GDM1 (cell line): ENCODE measurements at places on chromosomes 1 and 21.
A peak's percentile ranks its signal among the peaks of the same experiment; 100 is the strongest.

DNA sequence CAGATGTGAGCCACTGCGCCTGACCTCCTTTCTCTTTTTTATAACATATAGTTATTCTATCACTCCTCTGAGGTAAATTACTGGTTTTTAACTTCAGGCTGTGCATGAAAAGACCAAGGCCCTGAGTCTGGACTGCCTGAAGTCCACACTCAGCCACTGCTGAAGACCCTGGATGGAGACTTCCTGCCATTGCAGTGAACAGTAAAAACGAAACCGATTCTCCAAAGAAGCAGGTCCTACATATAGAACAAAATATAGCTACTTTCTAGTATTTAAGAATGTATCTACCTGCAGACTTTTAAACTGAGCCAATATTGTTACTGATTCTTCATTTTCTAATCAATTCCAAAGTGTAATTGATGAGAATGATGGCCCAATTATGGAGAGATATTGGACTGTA, 232.8 kb downstream of the CHRM3 start:
- DNase-seq, result no peak

DNA sequence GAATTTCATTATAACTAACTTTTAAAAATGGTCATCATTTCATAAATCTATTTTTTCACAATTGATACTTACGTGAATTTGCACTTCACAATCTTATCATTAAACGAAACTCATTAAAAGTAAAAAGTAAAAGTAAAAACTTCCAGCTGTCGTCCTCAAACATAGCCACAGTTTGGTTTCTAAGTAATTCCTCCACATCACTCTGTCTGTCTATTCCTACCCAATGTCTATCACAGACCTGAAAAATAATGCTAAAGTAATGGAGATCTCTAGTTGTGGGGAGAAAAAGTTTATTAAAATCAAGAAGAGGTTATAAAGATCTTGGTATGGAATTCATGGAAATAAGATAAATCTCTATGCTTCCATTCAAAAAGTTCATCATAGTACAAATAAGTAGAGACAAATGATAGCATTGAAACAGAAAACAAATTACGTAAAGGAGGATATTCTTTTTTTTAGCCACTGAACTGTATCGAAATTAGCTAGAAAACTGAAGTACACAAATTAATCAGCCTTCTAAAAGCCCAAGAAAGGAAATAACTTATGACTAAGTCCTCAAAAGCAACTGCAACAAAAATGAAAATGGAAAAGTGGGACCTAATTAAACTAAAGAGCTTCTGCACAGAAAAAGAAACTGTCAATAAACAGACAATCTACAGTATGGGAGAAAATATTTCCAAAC, 148.6 kb downstream of the TIAM1 start:
- no peak for DNase-seq

- DNase-seq, result no peak
Observed at GRCh38 chr1:55640708-55641473, 425.7 kb upstream of the USP24 start.

- DNase-seq, result no peak
Observed at GRCh38 chr1:59990470-59990869, 63.9 kb upstream of the CYP2J2 start.

DNA sequence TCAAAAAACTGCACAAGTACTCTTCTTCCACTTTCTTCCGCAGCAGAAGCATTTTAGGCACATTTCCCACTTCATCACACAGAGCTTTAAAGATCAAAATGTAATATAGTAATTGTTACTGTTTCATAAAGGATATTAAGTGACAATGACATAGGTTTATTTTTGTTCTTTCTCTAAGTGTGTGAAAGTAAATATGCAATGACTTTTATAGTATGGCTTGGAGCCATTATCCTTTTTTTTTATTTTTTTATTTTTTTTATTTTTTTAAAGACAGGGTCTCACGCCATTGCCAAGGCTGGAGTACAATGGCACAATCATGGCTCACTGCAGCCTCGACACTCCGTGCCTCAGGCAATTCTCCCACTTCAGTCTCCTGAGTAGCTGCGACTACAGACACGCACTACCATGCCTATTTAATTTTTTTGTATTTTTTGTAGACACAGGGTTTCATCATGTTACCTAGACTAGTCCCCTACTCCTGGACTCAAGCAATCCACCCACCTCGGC, 7.0 kb downstream of the TRIM33 start:
- DNase-seq, result no peak

GRCh38 chr21:28938726-28939125, 54.0 kb downstream of the LTN1 start:
- no peak for DNase-seq

- peak; percentile 64 for DNase-seq
Observed at GRCh38 chr1:206631085-206631509, 4.2 kb upstream of the DYRK3 start.

- no peak for DNase-seq
Observed at GRCh38 chr21:42964546-42965210, 9.7 kb upstream of the PKNOX1 start.

GRCh38 chr1:155205969-155206593, 1.6 kb downstream of the THBS3 start:
- DNase-seq, result no peak

DNA sequence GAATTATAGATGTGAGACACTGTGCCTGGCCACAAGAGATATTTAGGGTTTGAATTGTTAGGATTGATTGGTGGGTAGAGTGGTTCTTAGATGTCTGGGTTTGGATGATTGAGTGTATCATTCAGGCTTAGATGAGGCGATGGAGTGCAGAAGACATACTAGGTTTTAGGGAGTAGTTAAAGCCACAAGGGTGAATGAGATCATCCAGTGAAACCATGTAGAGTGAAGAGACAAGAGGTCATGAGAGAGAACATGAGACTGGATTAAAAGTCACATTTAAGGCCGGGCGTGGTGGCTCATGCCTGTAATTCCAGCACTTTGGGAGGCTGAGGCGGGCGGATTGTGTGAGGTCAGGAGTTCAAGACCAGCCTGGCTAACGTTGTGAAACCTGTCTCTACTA, 37.2 kb downstream of the ZFYVE9 start:
- no peak for DNase-seq

- DNase-seq, result no peak
Observed at GRCh38 chr1:222042120-222042519, 300.2 kb upstream of the DUSP10 start.

- no peak for DNase-seq
Observed at GRCh38 chr1:65625528-65625927, 167.2 kb upstream of the PDE4B start.

- DNase-seq, result no peak
Observed at GRCh38 chr1:16628361-16629111, 15.2 kb upstream of the NBPF1 start.

DNA sequence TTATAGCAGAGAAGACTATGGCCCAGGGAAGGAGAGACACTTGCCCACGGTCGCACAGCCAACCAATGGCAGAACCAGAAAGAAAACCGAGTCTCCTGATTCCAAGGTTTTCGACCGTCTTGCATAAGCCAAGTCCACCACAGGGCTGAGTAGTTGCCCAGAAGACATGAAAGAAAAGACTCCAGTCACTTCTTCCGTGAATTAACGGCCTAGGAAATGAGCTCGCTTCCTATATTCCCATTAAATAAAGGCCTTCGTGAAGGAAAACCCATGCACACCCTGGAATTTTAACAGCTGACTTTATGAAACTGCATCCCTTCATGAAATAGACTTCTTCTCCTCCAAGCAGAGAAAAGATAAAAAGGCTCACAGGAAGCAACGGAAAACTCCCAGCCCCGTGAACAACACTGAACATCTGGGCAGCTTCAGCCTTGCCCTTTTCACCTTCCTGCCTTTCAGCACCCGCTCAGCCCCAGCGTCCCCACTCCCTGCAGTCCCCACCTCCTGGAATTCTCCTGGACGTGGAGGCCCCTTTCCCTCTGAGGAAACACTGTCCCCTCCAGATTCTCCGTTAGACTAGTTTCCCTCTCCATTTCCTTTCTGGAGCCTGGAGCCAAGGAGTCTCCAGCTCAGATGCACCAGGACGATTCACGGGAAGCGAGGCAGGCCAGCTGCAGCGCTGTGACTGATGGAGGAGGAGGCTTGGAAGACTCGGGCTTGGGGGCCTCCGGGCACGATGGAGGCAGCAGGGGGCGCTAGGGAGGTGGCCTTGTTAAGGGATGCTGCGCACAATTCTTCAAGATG, 2.7 kb upstream of the MYOC start:
- peak; percentile 28 for DNase-seq

- no peak for DNase-seq
Observed at GRCh38 chr1:197252973-197253372, 15.1 kb upstream of the CRB1 start.

DNA sequence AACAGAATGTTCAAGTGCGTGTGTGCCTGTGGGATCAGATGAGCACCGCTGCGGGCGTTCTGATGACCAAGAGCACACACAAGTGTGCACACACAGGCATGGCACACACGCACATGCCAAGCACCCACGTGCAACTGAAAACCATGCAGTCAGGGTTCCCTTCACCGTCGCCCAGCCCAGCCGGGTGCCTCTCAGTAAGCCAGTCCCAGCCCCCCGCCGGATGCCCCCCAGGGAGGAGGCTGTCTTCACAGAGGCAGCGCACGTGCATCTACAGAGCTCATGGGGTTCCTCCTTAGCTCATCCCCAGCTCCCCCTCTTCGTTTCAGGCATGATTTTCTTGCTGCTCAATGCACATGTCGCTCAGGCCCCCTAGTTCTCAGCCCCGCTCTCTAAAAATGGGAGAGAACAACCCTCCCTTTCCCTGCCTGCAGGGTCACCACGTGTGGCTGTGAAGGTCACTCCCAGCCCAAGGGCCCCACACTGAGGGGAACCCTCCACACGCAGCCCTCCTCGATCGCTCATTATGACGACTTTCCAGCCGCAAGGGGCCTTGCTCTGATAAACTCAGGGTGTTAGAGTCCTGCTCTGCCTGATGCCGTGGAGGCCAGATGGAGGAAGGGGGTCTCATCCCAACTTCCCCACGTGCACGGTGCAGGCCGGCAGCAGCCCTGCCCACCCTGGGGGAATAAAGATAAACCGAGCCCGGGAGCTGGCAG, 30.4 kb upstream of the ARHGEF16 start:
- DNase-seq, result no peak

- no peak for DNase-seq
Observed at GRCh38 chr1:68308034-68308433, 75.7 kb upstream of the WLS start.

DNA sequence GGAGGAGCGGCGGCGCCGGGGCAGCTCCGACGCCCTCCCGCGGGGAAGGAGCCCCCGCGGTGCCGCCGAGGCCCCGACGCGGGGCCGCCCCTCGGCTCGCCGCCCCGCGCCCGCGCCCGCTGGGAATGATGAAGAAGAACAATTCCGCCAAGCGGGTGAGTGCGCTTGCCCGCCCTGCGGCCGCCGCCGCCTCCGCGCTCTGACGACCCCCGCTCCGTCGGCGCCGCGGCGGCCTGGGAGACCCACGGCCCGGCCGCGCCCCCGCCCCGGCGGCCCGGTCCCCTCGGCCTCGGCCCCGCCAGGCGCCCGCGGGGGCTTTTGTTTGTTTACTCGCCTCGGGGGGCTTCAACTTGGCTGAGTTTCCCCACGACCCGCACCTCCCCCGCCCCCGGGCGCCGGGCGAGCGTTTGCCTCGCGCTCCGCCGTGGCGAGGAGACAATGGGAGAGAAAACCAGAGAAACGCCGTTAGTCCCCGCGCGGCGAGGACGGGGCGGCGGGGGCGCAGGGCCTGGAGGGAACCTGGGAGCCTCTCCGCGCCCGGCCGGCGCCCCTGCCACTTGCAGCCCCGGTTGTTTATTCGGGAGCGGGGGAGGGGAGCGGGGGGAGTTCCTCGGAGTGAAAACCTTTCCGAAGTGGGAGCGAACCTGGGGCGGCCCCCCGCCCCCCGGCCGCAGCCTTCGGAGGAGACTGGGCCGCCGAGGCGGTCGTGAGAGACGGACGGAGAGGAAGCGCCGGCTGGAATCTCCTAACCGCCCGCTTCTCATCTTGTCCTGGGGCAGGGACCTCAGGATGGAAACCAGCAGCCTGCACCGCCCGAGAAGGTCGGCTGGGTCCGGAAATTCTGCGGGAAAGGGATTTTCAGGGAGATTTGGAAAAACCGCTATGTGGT, 661 bp downstream of the PLEKHO1 start:
- no peak for DNase-seq

DNA sequence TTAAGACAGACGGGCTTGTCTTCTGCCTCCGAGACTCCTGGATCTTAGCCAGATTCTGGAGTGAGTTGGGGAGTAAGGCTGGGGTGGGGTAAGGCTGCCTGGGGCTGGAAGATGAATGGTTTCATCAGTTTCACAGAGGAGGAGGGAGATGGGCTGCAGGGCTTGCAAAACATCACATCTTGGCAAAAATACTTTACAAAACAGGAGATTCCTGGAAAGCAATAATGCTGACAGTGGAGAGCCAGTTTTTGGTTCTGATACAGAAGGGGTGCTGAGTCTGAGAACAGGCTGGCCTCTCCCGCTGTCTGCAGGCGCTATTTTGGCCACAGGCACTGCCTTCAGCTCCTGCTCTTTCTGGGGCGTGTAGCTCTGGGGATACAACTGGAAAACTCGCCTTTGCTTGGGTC, 83.4 kb upstream of the KCNE2 start:
- DNase-seq, result no peak

GRCh38 chr1:101196668-101197067, 40.2 kb upstream of the S1PR1 start:
- no peak for DNase-seq

GRCh38 chr1:232873412-232873811, 68.2 kb downstream of the MAP10 start:
- DNase-seq, result no peak

GRCh38 chr21:24224422-24224821, 1382.9 kb downstream of the MRPL39 start:
- no peak for DNase-seq

DNA sequence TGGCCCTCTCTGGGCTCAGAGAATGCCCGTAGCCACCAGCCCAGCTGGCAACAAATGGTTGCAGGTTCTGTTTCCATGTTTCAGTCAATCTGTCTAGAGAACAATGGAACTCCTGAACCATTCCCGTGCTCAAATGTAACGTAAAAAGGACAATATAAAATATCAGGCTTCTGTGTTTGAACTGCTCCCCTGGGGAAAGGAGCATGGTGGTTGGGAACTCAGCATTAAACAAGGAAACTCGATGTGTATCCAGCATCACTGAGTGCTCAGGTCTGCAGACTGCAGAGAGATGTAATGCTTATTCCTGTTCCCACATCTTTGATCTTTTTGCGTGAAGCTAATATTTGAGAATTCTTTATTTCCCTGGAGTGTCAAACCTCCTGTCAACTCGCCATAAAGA, 326.5 kb downstream of the KIF26B start:
- DNase-seq, result no peak

- no peak for DNase-seq
Observed at GRCh38 chr1:42784946-42785693, at the start of gene TMEM269. TMEM269 (plus strand) TSS chr1:42784991; CDS start chr1:42789894, 4,903 bp downstream.

GRCh38 chr1:221002601-221003000, 123.4 kb downstream of the HLX start:
- no peak for DNase-seq
